Naive thymus-derived CD4-positive, alpha-beta T cell (primary cell): ENCODE measurements at places on chromosomes 13 and 19. TPM values are rescaled to one million over a fixed set of nuclear protein-coding genes. Genes with fewer than 3 reads are reported as not detected.

Gene GPR42
- total RNA-seq: 0.24 TPM

Gene CBY2
- not detected in 2 replicates for total RNA-seq

Gene ZNF561
- total RNA-seq: 70.6 TPM

Gene FGF22
- not detected for total RNA-seq

Gene CYSLTR2
- 3.9 TPM for total RNA-seq

Gene KIR3DL2
- 6.1 TPM for total RNA-seq

Gene PGLYRP1
- total RNA-seq: not detected

Gene CEACAM21
- 40.1 TPM for total RNA-seq

DNA sequence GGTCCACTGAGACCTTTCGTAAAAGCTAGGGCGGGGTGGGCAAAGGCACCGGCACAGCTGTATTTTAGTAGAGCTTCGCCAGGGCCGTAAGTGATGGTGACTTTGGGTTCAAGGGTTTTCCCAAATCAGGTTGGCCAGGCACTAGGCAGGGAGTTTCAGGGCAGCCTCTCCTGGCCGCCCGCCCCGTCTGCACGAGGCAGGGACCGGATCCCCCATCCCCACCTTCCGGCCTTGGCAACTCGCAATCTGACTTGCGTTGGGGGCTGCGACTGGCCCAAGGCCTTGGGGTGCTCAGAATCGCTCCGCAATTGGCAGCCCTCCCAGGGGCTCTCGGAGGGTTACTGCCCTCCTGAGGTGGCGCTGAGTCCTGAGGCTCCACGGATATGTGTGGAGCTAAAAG is 4.1 kb upstream of the ZIC5 start:
- H3K4me1 ChIP-seq: peaks cover 8% of the 10 kb centered on the region
- no peak overlapping the region for H3K27ac ChIP-seq
- H3K36me3 ChIP-seq: no peaks in the 10 kb centered on the region
- no peak overlapping the region for H3K4me3 ChIP-seq

- peaks cover 8% of the 10 kb centered on the region for H3K4me1 ChIP-seq
- no peak for DNase-seq
- H3K36me3 ChIP-seq: peaks cover 87% of the 10 kb centered on the region
- no peaks in the 10 kb centered on the region for H3K27me3 ChIP-seq
- no peak overlapping the region for H3K27ac ChIP-seq
These were observed 16.6 kb downstream of the DDX39A start for GRCh38 chr19:14402332-14403144.

DNA sequence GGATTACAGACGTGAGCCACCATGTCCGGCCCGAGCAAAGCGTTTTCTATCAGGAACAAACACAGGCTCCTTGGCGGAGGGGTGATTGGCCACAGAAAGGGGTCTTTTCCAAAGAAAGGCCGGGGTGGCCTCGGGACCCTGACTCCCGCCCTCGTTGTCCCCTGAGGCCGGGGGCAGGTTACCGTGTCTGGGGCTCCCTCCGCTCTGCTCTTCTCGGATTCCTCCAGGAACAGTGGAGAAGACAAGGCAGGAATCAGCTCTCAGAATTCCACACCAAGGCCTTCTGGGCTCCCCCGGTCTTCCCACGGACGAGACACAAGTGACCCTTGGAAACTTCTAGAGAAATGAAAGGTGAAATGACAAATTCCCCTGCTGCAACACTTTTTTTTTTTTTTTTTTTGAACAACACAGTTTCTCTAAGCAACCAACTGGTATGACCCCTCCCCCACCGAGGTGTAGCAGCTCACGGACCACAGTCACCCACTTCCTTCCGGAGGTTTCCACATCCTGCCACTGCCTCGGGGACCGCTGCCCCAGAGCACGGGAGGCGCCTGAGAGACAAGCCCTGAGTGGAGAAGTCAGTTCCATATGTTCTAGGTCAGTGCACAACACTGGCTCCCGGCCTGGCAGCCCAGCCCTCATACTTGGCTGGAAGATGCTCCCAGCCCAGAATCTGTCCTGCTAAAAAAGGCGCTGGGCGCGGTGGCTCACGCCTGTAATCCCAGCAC is 11.0 kb downstream of the MOB3A start:
- DNase-seq: peak; percentile 97
- H3K27me3 ChIP-seq: no peaks in the 10 kb centered on the region
- peaks cover 8% of the 10 kb centered on the region for H3K36me3 ChIP-seq
- peak overlapping the region; percentile 98 for H3K4me3 ChIP-seq
- H3K27ac ChIP-seq: peak overlapping the region; percentile 99

- H3K27me3 ChIP-seq: no peaks in the 10 kb centered on the region
- DNase-seq: peak; percentile 28
- H3K4me1 ChIP-seq: no peaks in the 10 kb centered on the region
- no peak overlapping the region for H3K4me3 ChIP-seq
These were observed 10.4 kb upstream of the TYK2 start for GRCh38 chr19:10390652-10391286.

DNA sequence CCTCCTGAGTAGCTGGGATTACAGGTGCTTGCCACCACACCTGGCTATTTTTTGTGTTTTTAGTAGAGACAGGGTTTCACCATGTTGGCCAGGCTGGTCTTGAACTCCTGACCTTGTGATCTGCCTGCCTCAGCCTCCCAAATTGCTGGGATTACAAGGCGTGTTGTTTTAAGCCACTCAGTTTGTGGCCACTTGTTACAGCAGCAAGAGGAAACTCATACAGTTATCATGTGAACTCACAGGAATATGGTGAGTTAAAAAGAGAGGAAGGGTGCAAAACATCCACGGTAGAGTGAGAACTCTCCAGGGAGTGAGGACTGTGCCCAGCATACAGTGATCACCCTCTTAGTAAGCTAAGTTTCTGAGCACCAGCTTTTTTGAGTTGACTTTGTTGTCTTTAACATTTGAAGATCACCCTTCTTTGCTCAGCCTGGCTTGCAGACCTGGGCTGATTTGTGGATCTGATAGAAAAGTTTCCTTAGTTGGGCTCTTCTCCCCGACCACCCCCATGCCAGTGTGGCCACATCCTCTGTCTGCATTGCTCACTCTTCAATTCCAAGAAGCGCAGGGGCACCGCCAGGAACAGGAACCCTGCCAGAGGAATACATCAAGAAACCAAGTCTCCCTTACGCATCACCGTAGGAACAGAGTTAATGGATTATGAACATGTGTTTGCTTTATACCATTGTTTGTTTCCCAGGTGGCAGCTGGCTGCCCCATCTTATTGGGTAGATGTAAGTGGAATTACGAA is 16.0 kb downstream of the ALOX5AP start:
- no peaks in the 10 kb centered on the region for H3K4me1 ChIP-seq
- no peak for DNase-seq
- peaks cover 20% of the 10 kb centered on the region for H3K36me3 ChIP-seq
- no peak overlapping the region for H3K27ac ChIP-seq

GRCh38 chr13:59452189-59452890 is 711.4 kb downstream of the DIAPH3 start:
- no peak overlapping the region for H3K4me3 ChIP-seq
- no peaks in the 10 kb centered on the region for H3K27me3 ChIP-seq
- no peak for DNase-seq
- no peak overlapping the region for H3K27ac ChIP-seq
- H3K4me1 ChIP-seq: no peaks in the 10 kb centered on the region

DNA sequence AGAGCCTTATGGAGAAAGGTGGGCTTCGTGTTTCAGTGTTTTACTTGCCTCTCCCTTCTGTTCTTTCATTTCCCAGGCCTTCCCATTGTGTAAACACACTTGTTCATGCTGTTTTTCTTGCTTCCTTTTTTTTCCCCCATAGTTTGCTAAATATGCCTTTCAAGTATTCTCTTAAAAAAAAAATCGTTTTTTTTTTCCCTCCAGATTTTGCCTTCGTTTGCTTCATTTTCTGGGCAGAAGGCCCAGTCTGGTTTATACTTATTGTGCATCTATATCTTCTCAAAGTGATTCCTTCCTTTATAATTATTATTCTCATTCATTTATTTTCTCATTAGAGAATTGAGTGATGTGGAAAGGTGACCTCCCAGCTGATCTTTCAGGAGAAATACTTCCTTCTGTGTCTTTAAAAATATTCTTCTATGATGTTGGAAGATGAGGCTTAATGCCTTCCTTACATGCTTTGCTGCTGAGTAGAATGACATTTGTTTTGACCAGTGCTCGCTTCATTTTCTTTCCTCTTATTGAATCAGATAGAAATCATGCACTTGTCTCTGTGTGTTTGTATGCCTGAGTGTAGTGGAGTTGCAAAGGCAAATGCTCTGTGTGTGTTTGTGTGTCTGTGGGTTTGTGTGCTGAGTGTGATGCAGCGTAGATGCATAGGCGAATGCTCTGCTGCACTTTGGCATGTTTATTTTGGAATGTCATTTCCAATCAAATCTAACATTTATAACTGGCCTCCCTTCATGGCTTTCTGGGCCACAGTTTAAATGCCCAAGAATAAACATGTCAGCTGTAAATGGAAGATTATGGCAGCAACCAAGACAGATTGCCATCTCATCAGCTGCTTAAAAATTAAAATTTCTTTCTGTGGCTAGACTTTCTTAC is 591.4 kb downstream of the FGF9 start:
- no peak overlapping the region for H3K27ac ChIP-seq
- no peak for DNase-seq
- no peak overlapping the region for H3K4me3 ChIP-seq

DNA sequence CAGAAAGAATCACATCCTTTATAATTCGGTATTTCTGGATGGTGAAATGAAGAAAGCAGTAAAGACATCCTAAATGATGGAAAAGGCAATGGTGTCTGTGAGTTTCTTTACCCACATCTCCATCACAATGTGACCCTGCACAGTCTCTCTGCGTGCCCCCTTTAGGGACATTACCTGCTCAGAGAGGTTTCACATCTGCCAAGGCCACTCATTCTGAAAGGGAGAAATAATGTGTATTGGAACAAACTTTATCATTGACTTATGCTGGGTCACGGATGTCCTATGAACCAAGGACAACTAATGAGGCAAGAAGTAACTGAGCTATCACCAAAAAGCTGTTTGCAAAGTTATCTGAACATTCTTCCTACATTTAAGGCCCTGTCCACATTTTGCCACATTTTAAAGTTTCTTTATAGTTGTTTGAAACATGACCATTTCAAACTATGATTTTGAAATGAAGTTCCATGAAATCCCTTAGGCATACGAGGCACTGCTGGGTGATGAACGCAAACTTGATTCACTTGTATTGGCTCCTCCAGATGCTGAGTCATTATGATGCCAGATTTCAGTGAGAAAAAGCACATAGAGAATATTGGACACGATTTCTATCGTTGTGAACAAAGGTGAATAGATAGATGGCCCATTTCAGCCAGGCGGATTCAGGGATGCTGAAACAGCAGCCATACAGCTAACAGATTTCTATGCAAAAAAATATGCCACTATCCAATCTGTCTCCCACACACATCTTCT is 63.5 kb upstream of the HMGB1 start:
- no peaks in the 10 kb centered on the region for H3K27me3 ChIP-seq
- no peak overlapping the region for H3K4me3 ChIP-seq
- peaks cover 4% of the 10 kb centered on the region for H3K4me1 ChIP-seq
- no peak for DNase-seq
- no peak overlapping the region for H3K27ac ChIP-seq

DNA sequence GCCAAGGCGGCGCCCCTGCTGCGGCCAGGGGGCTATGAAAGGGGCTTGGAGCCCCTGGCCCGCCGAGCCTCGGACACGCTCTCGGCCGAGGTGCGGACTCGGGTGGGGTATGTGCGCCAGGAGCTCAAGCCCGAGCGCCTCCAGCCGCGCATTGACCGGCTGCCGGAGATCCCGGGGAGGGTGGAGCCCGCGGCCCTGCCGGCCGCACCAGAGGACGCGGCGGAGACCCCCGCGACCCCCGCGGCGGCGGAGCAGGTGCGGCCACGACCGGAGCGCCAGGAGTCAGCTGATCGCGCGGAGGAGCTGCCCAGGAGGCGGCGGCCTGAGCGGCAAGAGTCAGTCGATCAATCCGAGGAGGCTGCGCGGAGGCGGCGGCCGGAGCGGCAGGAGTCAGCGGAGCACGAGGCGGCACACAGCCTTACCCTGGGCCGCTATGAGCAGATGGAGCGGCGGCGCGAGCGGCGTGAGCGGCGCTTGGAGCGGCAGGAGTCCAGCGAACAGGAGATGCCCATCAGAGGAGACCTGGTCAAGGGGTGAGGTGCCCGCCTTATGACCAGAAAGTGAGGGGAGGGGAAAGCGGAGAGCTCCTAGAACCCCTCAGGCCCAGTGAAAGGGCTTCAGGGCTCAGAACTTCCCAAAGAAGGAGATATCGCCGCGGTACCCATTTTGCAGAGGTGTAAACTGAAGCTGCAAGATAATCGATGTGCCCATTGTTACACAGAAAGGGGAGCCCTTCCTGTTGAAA is 8.8 kb upstream of the SHKBP1 start:
- H3K36me3 ChIP-seq: no peaks in the 10 kb centered on the region
- DNase-seq: no peak
- H3K27ac ChIP-seq: no peak overlapping the region
- no peak overlapping the region for H3K4me3 ChIP-seq
- peaks cover 9% of the 10 kb centered on the region for H3K4me1 ChIP-seq

- DNase-seq: no peak
- no peak overlapping the region for H3K27ac ChIP-seq
- no peak overlapping the region for H3K4me3 ChIP-seq
- H3K27me3 ChIP-seq: no peaks in the 10 kb centered on the region
- no peaks in the 10 kb centered on the region for H3K4me1 ChIP-seq
- H3K36me3 ChIP-seq: no peaks in the 10 kb centered on the region
These were observed 202.9 kb downstream of the USP12 start for GRCh38 chr13:26968431-26969341.

- H3K4me3 ChIP-seq: no peak overlapping the region
- DNase-seq: no peak
- H3K27me3 ChIP-seq: peaks cover 5% of the 10 kb centered on the region
- no peak overlapping the region for H3K27ac ChIP-seq
- no peaks in the 10 kb centered on the region for H3K4me1 ChIP-seq
- H3K36me3 ChIP-seq: no peaks in the 10 kb centered on the region
These were observed 711 bp downstream of the CAMSAP3 start for GRCh38 chr19:7596211-7596937.

- no peak for DNase-seq
- no peak overlapping the region for H3K27ac ChIP-seq
- H3K4me3 ChIP-seq: no peak overlapping the region
These were observed 162.1 kb downstream of the GPC6 start for GRCh38 chr13:93388701-93389100.

DNA sequence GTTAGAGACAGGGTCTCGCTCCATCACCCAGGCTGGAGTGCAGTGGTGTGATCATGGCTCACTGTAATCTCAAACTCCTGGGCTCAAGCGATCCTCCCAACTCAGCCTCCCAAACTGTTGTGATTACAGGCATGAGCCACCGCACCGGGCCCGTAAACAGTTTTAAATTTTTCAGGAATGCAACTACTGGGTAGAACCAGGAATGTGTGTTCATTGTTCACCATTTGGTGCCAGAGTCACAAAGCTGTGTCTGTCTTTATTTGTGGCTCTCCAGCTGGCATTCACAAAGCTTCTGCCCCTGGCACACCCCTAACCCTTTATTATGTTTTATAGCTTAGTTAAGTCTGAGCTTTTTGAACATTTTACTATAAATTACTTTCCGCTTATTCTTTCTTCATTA is 19.8 kb upstream of the ACP7 start:
- no peaks in the 10 kb centered on the region for H3K4me1 ChIP-seq
- H3K27ac ChIP-seq: no peak overlapping the region
- DNase-seq: no peak
- no peaks in the 10 kb centered on the region for H3K27me3 ChIP-seq
- H3K4me3 ChIP-seq: no peak overlapping the region

- no peak overlapping the region for H3K4me3 ChIP-seq
- no peak overlapping the region for H3K27ac ChIP-seq
- DNase-seq: no peak
- no peaks in the 10 kb centered on the region for H3K36me3 ChIP-seq
These were observed 1004.2 kb downstream of the UQCRFS1 start for GRCh38 chr19:28208745-28209144.

- no peak for DNase-seq
- no peak overlapping the region for H3K27ac ChIP-seq
- no peaks in the 10 kb centered on the region for H3K27me3 ChIP-seq
- no peaks in the 10 kb centered on the region for H3K36me3 ChIP-seq
These were observed 6.8 kb upstream of the ZNF229 start for GRCh38 chr19:44455100-44455499.
